ENCODE measurements at places on chromosomes 2 and 18. TPM values are rescaled to one million over a fixed set of nuclear protein-coding genes. Genes with fewer than 3 reads are reported as not detected.

MAPK4 gene
- total RNA-seq = not detected

SCYGR4 gene
- total RNA-seq = not detected

ACMSD gene
- not detected for total RNA-seq

POTEC gene
- not detected for total RNA-seq

DNA sequence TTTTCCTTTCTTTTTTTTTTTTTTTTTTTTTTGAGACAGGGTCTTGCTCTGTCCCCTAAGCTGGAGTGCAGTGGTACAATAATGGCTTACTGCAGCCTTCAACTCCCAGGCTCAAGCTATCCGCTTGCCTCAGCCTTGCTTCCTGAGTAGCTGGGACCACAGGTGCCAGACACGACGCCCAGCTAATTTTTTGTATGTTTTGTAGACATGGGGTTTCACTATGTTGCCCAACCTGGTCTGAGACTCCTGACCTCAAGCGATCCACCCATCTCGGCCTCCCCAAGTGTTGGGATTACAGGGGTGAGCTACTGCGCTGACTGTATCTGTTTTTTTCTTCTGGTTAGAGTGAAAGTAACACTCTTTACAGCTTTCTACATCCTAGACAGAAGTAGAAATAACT is 240.3 kb upstream of the FBXO11 start:
- DNase-seq = no peak

DNA sequence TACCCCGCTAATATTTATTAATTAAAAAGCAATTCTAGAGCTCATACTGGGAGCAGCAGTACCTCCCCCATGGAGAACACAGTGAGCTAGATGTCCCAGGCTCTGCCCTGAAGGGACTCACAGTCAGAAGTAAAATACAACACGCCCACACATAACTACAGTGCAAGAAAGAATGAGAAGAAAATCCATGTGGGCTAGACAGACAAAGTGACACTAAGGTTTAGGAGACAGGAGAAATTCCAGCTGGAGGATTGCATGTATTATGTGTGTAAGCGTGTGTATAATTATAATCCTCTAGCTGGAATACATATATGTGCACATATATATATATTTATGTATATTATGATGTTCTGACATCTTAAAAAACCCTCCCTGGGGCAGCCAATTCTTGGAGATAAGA is 15.7 kb downstream of the SOWAHC start:
- DNase-seq = no peak

GRCh38 chr2:173033084-173033483 is 42.6 kb upstream of the MAP3K20 start:
- DNase-seq = no peak

- DNase-seq = no peak
Measured at GRCh38 chr2:67459761-67460160, 62.6 kb downstream of the ETAA1 start.

GRCh38 chr18:12049978-12050811 is 43.4 kb upstream of the ANKRD62 start:
- no peak for DNase-seq

DNA sequence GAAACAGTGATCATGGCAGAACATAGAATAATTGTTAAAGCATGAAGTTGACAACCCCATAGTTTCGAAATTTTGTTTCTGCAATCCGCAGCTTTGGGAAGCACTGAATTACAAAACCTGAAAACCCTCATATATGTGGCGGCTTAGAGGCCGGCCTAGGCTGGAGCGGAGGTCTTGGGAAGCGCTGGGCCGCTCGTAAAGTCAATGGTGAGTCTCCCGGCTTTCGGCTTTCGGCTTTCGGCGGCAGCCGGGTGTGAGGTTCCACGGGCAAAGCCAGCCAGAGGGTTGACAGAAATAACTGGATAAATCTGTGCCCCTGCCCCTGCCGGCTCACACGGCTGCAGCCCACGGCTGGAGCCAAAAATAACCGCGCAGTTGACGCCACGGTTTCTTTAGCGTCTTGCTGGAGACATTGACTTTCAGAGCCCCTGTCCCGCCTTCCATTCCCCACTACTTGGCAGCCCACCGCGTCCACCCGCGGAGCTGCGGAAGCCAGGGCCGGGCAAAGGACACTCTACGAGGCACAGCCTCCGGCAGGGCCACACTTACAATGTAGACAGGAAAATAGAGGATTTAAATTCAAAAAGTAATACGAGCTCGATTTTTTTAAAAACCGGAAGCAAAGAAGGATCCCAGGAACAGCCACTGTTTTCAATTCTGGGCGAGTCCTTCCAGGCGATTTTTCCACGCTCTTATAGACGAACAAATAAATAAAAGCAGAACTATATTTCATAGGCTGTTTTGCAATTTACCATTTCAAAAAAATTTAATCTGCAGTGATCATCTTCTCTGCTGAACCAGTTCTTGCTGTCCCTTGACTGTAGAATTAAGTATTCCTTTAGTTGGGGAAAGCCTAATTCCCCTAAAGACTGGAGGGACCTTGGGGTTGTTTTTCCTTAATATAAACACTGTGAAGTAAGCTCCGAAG is 28.3 kb upstream of the ATP6V1B1 start:
- no peak for DNase-seq

- DNase-seq = no peak
Measured at GRCh38 chr2:63484901-63485300, 103.4 kb downstream of the WDPCP start.

All from HT1080 (cell line).